ENCODE measurements at places on chromosomes 16 and 17.

- no peak for DNase-seq
Observed at GRCh38 chr17:80091376-80091775, 10.0 kb upstream of the GAA start.

DNA sequence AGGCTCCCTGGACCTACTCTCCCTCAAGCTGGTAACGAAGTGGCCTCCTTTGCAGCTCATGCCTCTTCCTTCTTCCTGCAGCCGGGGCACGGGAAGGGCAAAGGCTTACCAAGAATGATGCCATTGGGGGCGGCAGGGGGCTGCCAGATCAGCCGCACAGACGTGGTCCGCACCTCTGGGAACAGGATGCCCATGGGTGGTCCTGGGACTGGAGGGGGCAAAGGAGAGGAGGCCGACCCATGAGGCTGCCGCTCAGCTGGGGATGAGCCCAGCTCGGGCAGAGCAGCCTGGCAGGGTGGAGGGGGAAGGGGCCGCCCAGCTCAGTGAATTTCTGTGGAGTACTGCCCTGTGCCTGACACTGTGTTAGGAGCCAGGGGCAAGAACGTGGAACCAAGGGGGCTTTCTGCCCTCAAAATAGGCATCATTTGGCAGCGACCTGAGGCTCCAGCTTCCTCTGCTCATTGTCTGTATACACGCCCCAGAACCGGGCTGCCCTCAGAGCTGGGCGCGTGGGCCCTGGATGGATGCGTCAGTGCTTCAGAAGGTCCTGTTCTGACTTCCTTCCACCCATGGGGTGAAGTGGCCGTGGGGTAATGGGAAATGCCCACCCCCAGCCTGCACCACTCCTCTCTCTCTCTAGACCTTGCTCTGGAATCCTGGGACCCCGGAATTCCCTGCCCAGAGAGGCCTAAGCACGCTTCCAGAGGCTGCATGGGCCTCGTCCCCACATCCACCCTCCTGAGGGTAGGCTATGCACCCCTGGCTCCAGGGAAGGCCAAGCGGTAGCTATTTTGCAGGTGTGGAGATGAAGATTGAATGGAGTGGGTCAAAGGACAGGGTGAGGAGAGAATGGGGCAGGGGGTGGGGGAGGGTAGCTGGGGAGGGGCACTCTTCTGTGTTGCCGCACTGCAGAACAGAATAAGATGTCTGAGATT lies 79.8 kb upstream of the CDC42EP4 start:
- DNase-seq = no peak

DNA sequence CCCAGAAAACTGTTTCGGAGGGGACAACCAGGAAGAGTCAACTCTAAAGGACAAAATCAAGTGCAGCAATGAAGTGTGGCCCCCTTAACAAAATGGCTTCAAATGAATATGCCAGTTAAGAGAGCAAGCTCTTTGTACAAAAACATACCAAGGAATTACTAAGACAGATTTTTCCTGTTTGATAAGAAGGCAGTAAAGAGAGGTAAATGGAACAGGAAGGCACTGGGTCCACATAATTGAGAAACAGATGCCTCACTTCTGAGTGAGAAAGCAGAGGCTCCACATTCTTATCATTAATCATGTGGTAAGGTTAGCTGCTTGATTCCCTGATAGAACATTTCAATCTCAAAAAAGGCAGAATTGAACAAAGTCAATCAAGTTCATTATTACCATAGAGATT lies 44.9 kb downstream of the MBTD1 start:
- no peak for DNase-seq

GRCh38 chr16:28573738-28574718 lies 20.3 kb downstream of the SGF29 start:
- DNase-seq = no peak

GRCh38 chr17:77646046-77646430 lies 312.5 kb upstream of the TNRC6C start:
- DNase-seq = no peak

Data from hindlimb muscle (tissue), 1 donor.